ENCODE measurements at places on chromosomes 12 and 14.

DNA sequence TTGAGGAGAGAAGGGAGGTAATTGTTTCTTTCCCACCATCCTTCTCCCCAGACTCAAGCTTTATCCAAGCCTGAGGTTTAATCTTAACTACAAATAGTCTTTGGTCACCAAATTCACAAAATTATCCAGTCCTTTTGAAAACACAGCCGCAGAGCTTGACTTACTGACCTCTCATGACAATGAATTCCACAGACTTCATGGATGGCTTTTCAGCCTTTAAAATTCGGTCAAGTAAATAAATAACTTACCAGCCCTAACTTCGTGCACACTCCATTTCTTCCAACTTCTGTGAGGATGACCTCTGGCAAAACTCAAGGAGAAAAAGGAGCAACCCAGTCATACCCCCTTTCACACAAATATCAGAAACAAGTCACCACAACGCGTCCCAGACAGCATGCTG, 137.0 kb upstream of the CDKN3 start:
- DNase-seq: no peak

GRCh38 chr14:24993631-24994030, 56.3 kb downstream of the STXBP6 start:
- no peak for DNase-seq

- DNase-seq: no peak
These were observed 35.1 kb downstream of the CCDC85C start for GRCh38 chr14:99568567-99569560.

DNA sequence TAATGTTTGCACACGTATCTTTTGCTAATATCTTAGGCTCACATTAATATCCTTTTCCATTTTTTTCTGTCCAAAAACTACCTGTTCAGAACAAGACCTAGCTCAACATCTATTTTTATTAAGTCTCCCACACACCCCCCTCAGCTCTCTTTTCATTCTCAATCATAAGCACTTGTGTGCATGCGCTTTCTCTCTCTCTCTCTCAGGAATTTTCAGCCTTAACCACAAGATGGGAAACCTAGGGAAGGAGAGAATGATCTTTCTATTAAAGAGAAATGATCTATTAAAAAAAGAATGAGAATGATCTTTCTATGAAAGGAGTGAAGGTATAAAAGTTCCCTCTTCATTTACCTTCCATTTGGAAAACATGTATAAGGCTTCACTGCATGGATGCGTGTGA, 39.7 kb upstream of the AP4S1 start:
- no peak for DNase-seq

GRCh38 chr14:35963209-35963608, 137.1 kb downstream of the BRMS1L start:
- DNase-seq: no peak

DNA sequence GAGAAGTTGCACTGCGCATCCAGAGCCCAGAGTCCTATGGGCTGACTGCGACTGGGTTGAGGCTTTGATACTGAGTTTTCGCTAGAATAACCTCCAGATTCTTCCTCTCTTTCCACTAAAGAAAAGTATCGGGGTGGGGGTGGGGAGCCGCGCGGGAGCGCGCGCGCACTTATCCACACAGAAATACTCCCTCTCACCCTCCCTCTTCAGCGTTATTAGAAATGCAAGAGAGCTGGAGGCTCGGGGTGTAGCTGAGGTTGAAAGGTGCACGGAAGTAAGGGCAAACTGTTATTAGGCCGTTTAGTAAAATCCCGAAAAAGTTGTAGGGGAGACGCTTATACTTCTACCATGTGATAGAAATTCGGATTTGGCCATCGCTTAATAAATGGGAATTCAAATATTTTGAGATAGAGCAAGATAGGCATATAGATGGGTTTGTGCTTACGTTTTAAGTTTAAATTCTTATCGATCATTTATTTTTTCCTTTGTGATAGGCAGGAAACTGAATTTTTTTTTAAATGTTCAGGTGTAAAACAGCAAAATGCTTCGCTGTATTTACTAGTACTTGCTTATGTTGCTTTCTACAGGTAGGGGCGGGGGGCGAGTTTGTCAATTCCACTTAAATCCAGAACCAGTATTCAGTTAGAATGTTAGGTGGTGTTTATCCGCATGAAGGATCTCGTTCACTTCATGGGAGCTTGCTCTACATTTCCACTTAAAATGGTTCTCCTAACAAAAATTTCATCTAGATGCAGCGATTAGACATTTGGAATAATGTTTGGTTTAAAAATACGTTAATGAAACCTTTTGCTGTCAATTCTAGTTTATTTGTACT, 1.1 kb downstream of the ARHGAP5 start:
- DNase-seq: no peak

GRCh38 chr12:31234053-31234840, 91.7 kb downstream of the SINHCAF start:
- no peak for DNase-seq

- DNase-seq: no peak
These were observed 30.5 kb upstream of the DDHD1 start for GRCh38 chr14:53183611-53184010.

GRCh38 chr12:101694297-101694848, 3.1 kb upstream of the CHPT1 start:
- no peak for DNase-seq

DNA sequence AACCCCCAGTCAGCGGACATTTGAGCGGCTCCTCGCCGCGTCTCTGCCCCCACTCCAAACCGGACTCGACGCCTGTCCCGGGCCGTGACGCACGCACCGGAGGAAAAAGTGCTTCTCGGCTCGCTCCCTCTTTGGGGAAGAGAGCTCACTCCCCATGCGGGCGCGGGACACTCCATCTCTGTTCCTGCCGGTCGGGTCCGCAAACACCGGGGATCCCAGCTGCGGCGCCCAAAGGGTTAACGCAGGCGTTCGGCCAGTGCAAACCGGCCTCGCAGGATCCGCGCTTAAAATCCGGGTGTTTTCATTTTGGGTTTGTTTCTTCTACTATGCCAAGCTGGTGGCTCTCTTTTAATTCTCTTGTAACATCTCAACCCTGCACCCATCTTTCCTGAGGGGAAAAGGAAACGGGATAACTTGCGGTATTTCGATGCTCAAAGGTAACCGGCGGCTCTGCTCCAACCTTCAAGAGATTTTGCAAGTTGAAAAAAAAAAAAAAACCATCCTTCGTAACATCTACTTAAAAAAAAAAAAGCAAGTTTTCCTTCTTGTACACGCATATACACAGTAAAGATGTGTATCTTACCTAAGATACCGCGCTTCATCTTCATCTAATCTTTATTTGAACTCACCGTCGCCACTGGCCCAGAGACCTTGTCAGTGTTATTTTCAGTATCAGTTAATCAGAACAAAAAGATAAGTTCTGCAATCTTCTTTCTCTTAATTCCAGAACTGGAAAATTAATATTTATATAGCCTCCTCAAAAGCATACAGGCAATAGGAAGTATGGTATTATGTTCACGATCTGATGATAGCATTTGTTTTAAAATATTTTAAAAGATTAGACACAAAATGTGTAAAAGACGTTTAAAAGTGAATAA, 1.6 kb upstream of the ATP2B1 start:
- DNase-seq: peak; percentile 61

DNA sequence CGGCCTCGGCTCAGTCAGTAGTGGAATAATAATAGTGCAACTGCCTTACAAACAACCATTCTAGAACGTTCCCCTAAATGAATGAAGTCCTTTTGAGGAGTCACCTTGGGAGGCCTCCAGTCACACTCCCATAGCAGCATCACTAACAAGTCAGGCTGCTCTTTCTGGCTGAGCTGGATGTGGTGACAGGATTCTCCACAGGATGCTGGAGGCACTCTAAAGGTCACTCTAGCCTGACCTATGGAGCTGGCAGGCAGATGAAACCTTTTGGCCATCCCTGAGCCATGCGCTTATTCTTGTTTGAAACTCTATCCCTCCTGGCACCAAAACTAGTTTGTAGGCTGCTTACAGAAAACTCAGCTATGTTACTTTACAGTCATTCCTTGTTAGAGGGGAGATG, 17.9 kb upstream of the TFCP2 start:
- no peak for DNase-seq

DNA sequence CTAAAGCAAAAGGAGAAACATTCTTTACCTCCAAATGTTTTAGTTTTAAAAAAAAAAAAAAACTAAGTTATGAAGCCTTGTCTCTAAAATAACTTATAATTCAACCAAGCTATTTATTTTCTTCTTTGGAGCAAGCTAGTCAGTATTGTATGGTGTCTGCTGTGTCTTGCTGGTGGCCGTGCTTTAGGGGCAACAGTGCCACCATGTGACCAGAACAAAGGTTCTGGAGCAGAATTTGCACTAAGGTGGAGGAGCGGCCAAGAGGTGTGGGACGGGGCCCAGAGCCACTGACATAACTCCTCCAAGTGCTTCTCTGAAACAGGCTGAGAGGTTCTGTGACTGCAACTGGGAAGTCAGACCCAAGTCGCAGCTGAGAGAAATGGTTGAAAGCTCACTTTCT, 4.5 kb downstream of the FICD start:
- DNase-seq: no peak

GRCh38 chr12:110704750-110705149, 15.8 kb upstream of the HVCN1 start:
- DNase-seq: no peak

- DNase-seq: peak; percentile 85
These were observed 24.1 kb upstream of the BCDIN3D start for GRCh38 chr12:49866859-49867569.

DNA sequence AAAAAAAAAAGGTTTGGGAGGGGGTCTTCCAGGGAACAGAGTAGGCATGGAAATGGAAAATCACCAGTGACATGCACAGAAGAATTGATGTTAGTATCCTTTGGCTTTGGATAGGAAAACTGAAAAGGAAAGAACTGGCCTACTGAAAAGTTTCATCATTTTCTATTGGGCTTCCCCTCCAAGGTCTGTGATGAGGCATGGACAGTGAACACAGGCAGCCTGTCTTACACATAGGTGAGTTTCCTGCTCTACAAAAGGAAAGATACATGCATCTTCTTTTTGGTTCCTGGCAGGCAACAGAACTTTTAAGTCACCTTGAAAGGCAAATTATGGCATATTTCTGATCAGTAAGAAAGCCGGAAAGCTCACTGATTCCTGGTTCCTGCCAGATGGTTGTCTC, 5.8 kb downstream of the BMAL2 start:
- DNase-seq: no peak

DNA sequence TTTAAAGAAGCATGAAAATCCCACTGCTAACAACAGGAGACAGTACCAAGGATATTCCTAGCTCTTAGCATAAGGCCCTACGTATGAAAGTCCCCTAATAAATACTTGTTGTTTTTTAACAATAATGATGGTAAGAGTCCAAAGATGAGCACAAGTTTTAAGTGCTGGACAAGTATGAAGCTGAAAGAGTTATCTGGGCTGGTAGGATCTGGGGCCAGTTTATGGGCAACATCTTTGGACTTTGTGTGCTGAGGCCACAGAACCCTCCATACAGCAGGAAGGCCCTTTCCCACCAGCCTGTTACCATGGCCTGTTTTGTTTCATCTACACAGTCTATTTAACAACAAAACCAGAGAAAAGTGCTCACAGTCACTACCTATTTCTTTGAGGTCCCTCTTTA, 12.5 kb upstream of the PLXNC1 start:
- DNase-seq: no peak

DNA sequence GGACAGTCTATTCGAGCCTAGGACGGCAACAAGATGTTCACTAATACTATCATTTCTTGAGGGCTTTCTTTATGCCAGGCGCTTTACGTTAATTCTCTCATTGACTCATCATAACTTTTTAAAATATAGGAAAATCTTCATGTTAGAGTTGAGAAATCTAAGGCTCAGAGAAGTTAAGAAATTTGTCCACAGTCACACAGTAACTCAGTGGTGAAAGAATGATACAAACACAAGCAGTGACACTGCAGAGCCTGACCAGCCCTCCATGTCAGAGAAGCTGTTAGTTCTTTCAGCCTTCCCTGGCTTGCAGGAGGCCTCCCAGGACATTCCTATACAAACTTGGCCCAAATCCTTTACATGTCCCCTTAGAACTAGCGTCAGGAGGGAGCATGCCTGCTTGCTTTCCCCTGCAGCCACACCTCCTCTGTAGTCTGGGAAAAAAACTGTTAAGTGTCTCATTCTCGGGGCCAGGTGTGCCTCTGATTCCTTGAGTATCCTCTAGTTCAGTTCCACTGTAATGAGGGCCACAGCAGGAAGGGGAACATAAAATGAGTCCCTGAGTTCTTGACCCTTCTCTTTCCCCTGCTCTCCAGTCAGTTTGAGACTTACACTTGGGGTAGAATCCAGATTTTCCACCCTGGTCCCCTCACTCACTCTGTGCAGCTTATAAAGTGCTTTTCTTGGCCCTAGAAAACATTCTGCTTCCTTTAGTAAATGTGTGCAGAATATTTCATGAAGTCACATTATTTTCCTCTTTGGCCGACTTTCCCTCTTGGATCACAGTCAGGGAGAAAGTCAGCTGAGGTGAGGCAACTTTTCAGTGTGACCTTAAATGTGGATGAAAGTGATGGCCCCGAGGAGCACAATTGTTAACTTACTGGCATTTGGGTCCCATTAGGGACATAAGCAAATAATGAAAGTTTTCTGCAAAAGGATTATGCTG, 152.2 kb upstream of the HIF1A start:
- DNase-seq: no peak

DNA sequence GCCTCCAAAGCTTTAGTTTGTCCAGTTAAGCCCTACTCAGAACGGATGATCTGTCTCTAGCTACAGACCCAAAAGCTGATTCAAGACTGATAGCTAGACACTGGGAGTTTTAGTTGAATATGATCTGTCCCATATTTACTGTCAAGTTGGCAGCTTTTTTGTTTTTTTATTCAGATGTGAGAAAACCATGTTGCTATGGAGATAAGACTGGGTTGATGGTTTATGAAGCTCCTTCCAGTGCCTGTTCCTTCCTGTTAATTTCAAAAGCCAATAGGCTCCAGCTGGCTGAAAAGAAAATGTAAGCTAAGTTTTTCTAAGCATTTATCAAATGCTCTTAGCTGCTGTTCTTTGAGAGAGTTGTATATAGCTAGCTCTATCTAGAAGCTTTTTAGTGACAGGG, 4.7 kb downstream of the DYNLL1 start:
- no peak for DNase-seq

DNA sequence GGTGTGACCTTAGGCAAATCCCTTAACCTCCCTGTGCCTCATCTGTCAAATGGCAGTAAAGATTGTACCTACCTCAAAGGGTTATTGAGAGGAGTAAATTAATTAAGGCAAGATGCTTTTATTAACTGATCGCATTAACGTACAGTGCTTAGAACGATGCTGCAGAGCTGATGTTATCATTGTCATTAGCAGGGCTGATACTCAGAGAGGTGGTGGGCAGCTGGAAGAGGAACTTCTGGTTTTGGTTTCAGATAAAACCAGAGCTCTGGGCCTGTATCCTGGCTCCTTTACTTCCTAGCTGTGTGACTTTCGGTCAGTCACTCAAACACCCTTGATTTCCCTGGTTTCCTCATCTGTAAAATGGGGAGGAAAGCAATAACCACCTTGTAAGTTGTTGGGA, 55.1 kb downstream of the CALM1 start:
- no peak for DNase-seq

All from neural crest cell (in vitro differentiated cells).